ENCODE measurements at places on chromosomes 4 and X. TPM values are rescaled to one million over a fixed set of nuclear protein-coding genes. Genes with fewer than 3 reads are reported as not detected.

GRCh38 chr4:13496605-13497004 lies 12.5 kb upstream of the RAB28 start:
- DNase-seq = no peak

- DNase-seq = peak; percentile 33
Measured at GRCh38 chr4:142817442-142817841, 28.7 kb downstream of the INPP4B start.

GRCh38 chrX:68492583-68492982 lies 6.3 kb upstream of the YIPF6 start:
- DNase-seq = no peak

GRCh38 chr4:78644744-78645330 lies 93.3 kb downstream of the ANXA3 start:
- DNase-seq = peak; percentile 73

DNA sequence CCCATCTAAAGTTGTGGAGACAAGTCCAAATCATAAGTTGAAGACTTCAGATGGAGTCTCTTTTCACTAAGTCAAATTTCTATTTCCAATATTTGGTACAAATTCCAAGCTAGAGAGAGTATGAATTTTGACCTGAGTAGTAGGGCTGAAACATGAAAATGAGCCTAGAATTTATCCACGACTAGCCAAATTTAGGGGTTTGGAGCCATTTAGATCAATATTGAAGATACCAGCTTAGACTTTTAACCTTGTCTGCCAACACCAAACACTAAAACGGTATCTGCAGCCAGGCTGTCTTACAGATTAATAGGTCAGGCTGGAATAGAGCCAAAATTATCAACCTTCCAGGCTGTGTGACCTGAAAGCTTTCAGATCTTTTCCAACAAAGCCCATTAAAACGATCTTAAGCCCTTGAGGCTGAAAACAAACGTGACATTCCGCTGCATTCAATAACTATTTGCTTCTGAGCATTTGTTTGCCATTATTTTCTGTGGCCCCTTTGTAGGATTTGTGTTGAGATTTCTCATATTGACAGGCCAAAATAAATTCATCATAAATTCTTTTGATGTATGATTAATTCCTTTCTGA lies 268.7 kb upstream of the DKK2 start:
- no peak for DNase-seq

GRCh38 chr4:24743206-24743605 lies 52.2 kb upstream of the SOD3 start:
- no peak for DNase-seq

- no peak for DNase-seq
Measured at GRCh38 chr4:76783836-76784235, 114.1 kb downstream of the SOWAHB start.

DNA sequence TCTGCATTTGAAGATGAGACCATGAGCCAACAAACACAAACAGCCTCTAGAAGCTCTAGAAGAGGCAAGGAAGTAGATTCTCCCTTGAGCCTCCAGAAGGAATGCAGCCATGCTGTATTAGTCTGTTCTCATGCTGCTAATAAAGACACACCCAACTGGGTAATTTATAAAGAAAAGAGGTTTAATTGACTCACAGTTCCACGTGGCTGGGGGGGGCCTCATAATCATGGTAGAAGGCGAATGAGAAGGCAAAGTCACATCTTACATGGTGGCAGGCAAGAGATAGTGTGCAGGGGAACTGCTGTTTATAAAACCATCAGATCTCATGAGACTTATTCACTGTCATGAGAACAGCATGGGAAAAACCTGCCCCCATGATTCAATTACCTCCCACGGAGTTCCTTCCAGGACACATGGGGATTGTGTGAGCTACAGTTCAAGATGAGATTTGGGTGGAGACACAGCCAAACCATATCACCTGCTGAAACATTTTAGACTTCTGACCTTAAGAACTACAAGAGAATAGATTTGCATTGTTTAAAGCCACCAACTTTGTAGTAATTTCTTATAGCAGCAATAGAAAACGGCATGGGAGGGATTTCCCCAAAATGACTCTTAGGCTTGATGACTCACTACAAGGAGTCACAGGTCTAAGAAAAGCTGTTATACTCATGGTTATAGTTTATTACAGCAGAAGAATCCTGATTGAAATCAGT lies 284.4 kb upstream of the SFRP2 start:
- no peak for DNase-seq

DNA sequence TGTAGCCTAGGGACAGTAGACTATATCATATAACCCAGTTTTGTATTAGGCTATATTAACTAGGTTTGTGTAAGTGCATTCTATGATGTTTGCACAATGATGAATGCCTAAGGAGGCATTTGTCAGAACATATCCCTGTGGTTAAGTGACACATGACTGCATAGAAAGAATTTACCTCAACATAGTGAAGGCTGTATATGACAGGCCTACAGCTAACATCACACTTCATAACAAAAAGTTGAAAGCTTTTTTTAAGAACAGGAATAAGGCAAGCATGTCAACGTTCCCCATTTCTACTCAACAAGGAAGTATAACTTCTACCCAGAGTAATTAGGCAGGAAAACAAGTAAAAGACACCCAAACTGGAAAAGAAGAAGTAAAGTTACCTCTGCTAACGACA lies 165.9 kb upstream of the NDST4 start:
- no peak for DNase-seq

CT45A2 gene
- polyA plus RNA-seq = 14.8 TPM

TFE3 gene
- 36.2 TPM for polyA plus RNA-seq

VCX3A gene
- polyA plus RNA-seq = not detected

CHRNA9 gene
- polyA plus RNA-seq = not detected

DMRTC1B gene
- 2.5 TPM for polyA plus RNA-seq

GPR34 gene
- polyA plus RNA-seq = 6.7 TPM

ARL13A gene
- 0.53 TPM for polyA plus RNA-seq
